ENCODE measurements at places on chromosomes 13 and 19.

- DNase-seq: no peak
Measured at GRCh38 chr13:109784590-109785140, 1.7 kb downstream of the IRS2 start.

DNA sequence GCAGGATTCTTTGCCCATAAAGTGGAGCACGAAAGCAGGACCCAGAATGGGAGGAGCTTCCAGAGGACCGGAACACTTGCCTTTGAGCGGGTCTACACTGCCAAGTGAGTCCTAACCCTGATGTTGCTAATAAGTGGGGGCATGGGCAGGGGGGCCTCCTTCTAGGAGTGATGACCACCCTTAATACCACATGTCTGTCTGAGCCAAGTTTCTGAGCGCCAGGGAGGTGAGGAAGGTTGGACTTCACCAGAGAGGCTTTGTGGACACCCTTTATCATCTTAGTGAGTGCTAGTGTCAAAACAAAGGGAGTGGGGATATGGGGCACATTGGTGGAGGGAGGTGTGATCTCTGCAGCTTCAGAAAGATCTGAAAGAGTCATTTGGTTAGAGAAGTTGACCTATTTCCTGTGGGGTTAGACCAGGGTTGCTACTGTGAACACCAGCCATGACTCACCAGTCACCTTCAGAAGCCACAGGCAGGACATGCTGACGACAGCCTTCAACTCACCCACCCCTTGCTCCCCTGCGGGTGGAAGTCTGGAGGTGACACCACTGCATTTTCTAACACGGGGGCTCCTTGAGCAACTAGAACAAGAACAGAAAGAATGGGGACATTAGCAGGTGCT is 8.8 kb downstream of the ALOX5AP start:
- DNase-seq: no peak

- no peak for DNase-seq
Measured at GRCh38 chr19:10726268-10726667, 8.4 kb downstream of the DNM2 start.

- DNase-seq: no peak
Measured at GRCh38 chr19:8251025-8251472, 41.9 kb downstream of the CERS4 start.

DNA sequence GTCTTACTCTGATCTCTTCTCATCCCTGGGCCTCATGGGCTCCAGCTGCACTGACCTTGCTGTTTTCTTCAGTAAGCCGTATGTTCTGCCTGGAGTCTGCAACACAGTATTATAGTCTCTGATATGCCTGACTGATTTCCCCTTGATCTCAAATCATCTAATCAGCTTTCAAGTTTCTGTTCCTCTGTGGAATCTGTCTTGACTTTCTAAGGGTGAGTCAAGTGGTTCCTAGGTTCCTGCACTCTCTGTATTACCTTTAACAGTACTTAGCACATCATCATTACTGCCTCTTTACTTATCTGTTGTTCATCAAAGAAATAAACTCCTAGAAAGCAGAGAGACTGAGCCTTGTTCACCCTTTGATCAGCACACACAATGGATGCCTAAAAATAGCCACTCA is 350.7 kb downstream of the LMO7 start:
- DNase-seq: no peak

DNA sequence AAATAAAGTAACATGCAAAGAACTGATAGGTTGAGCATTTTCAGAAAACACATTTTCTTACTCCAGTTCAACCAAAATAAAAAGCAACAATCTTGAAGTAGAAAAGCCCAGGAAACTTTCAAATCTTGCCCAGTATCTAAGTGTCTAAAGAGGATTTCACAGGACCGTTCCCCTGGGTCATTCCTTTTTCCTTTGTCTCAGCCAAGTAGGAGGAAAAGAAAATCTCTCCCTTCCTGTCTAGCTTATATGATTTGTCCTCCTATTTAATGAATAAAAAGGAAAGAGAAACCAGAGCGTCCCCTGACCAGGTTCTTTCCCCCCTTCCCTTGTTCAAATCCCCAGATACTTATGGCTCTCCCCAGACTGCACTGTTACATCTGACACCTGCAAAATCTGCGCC is 248.0 kb downstream of the KCTD12 start:
- no peak for DNase-seq

GRCh38 chr19:5553892-5554291 is 13.9 kb downstream of the TINCR start:
- DNase-seq: no peak

DNA sequence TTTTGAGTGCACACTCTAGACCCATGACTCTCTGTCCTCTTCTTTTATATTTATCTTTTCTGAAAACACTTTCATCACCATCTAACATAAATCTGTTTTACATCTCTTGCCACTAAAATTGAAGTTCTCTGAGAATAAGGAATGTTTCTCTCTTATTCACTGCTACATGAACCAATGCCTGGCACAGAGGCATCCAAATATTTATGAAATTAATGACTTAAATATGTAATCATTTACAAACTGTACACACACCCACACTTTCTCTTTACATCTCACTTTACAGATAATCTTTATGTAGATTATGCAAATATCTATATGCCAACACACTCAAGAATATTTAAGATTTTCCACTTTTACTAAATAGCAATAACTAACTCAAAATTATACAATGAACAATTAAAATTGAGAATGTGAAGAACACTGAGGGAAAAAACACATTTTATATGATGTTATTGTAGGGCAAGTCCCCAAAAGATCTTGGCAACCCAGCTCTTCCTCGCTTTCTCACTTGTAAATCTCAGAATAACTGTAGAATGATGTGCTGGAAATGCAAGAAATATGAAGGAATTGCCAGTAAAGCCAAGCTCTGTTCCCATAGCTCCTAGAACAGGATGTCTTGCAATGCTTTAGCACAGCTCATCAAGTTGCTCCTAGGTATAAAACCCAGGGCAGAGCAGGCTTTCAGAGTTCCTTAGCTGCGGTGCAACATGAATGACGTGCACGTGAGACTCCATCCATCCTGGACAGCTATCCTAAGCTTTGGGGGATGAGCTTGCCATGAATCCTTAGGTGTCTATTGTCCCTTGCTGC is 50.7 kb downstream of the UGGT2 start:
- no peak for DNase-seq

GRCh38 chr19:6414793-6415590 is 9.6 kb downstream of the KHSRP start:
- DNase-seq: no peak

DNA sequence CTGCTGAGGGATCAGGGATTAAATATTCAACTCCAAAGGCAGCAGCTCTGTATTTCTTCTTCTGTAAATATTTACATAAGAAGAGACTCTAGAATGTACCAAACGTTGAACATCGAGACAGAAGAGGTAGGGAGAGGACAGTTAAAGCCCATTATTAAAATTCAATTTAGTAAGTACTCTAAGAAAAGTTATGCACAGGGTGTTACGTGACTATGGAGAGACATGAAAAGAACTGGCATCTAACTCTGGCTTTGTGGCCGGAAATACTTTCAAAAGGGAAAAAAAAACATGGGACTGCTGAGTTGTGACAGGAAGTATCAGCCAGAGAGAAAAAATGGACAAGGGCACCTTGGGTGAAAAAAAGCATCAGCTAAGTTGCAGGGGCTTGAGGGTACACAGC is 36.7 kb downstream of the LNX2 start:
- no peak for DNase-seq

DNA sequence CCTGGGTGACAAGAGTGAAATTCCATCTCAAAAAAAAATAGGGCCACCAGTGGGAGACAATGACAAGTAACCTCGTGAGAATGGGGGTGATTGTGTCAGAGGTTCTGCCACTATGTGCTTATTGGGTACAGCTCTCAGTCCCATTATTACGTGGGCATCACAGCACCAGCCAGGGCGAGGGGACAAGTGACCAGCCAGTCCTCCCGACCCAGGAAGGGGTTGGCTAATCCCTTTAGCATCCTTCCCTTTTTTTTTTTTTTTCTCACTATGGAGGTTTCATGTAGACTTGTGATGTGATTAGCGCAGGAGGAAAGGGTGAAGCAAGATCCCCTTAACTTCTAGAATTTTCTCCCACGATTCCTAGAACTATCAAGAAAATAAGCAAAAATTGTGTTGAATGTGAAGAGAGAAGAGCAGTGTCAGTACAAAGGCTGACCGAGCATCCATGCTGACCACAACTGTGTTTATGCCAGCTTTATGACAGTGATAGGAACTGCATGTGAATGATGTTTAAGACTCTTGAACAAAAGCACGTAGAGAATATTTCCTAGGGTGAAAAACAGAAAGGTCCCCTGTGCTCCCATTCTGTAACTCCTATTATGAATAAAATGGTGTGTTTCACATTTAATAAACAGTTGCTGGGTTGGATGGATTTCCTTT is 50.0 kb downstream of the ALOX5AP start:
- no peak for DNase-seq

DNA sequence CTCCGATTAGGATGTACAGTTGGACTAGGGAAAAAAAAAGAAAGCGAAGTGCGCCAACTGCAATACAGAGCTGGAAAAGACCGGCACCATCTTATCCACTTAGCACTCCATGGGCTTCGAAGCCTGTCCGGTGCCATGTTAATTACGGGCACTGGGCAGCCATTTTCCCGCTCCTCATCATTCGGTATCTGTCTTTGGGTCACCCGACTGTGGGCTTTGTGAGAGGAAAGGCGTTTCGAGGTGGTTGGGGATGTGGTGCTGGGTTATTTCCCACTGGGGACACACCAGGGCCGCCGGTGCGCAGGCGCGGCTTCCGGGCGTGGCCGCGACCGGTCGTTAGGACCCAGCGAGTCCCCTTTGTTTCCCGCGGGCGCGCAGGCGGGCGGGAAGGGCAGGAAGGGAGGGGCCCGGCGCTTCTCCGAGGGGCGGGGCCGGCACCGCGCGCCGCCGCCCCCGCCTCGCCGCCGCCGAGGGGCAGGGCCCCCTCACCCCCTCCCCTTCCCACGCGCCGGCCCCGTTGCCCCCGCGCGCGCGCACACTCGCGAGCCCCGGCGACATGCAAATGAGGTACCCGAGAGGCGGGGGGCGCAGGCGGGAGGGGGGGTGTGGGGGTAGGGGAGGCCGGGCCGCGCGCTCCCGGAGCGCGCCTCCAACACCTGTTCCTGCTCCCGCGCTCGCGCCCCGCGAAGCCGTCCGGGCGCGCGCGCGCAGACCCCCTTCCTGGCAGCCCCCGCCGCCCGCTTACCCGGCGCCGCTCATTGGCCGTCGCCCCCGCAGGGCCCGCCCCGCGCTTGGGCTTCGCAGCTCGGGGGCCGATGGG is at the start of gene ZNF524:
Gene ZNF524, plus strand, starts transcription at position 447 of the 820 bp plus-strand sequence. CDS start 1,825 bp downstream, outside the sequence.
- DNase-seq: no peak

- DNase-seq: no peak
Measured at GRCh38 chr13:112771877-112772538, 82.2 kb downstream of the ATP11A start.

- no peak for DNase-seq
Measured at GRCh38 chr19:11260996-11261395, 1.3 kb downstream of the DOCK6 start.

- no peak for DNase-seq
Measured at GRCh38 chr13:20702915-20703779, at the start of gene IL17D. IL17D (plus strand) TSS chr13:20703699; CDS start chr13:20704002, 303 bp downstream.

DNA sequence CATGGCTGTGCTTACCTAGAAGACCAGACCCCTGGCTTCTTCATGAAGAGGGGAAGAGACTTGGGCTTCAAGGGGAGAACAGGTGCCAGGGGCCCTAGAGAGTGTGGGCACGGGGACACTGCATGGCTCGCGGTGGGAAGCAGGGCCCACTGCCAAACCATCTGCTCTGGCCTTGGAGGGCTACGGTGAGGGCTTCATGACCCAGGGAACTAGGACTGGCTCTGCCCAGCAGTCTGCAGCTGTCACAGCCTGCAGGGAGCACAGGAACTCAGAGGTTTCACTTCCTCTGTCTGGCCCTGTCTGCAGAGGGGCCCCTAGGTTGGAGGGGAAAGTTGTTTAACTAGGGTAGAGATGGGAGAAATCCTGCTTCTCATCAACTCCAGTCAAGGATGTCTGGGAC is 4.3 kb downstream of the ERCC1 start:
- DNase-seq: no peak

DNA sequence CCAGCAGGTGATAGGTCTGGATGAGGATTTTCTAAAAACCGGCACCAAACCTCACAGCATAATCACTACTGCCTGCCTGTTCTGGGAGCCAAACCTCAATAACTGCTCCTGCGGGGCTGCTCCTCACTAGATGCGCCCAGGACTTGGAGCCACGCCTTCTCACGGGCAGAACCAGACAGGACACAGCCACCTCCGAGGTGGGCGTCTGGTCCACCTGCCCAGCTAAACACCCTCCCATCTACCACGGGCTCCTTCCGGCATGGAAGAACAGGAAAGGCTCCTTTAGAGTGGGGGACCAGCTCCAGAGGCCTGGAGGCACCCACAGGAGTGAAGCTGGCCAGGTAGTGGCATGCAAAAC is 73.5 kb downstream of the PEPD start:
- DNase-seq: no peak

DNA sequence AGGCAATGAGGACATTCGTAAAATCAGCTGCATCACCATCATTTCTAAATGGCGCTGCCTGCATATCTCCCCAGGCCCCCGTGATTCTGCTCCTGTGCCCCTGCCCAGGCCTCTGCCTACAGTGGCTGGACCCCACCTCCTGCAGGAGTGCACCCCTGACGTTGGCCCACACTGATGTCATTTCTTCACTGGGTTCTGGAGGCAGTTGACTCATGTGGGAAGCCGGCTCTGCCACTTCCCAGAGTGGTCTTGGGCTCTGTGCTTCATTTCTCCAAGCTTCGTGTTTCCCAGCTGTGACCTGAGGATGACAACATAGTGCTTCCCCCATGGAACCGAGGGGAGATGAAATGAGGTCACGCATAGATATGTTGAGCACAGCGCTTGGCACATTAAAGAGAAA is 19.9 kb downstream of the CCNE1 start:
- no peak for DNase-seq

DNA sequence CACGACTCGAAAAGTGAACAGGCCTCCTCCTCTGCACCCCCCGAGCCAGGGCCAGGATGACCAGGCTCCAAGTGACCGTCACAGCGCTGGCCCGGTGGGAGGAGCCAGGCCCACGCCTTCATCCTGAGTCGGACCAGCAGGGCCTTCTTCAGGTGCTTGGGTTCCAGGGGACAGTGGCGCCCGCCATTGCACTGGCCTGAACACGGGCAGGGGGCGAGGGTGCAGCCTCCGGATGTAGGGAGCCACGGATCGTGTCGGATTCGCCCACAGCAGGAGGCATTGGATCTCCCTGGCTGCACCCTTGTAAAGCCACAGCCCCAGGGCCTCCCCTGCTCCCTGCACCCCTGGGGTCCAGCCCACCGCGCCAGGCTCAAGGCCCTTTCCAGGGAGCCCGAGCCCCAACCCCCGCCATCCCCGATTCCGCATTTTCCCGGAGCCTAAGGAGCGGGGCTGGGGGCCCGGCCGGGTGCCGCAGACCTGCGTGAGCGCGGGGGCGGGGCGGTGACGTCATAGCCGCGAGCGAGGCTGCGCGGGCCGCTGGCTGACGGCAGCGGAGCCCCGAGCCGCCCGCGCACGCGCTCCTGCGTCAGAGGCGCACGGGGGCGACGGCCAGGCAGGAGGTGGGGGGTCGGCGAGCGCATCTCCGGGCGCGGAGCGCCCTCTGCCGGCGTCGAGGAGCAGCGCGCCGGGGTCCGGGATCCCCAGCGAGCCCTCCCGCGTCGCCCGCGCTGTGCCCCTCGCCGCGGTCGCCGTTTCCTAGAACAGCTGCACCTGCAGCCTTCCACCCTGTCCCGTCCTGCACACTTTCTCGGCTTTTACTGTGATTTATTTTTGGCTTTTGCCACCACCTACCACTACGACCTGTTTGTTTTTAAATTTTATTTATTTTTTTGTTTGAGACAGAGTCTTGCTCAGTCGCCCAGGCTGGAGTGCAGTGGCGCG is 1.5 kb upstream of the ATP5F1D start:
- DNase-seq: no peak

- DNase-seq: no peak
Measured at GRCh38 chr19:18701250-18701608, 17.7 kb downstream of the CRTC1 start.

- DNase-seq: no peak
Measured at GRCh38 chr13:114319441-114319913, 5.2 kb downstream of the CHAMP1 start.

Data from brain pericyte (primary cell).